B cell (primary cell): ENCODE measurements at places on chromosomes 2 and 18.

GRCh38 chr2:15845737-15846405 lies 94.5 kb upstream of the MYCN start:
- DNase-seq = no peak

DNA sequence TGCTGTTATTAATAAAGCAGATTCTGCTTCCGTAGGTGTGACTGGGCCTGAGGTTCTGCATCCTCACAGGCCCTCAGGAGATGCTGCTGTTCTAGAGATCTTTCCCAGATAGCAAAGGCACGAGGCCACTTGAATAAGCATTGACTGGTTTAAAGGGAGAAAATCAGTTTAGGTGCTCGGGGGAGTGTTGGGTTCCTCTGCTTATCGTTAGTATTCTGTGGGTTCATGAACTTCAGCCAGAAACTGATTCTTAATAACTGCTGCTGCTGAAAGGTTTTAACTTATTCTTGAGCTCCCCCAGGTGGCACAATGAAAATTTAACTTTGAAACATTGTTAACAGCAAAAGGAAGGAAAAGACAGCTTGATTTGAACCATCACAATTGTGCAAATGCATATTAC lies 56.9 kb downstream of the ITGA6 start:
- DNase-seq = peak; percentile 34

GRCh38 chr2:3223080-3223923 lies 154.3 kb downstream of the EIPR1 start:
- DNase-seq = peak; percentile 40

DNA sequence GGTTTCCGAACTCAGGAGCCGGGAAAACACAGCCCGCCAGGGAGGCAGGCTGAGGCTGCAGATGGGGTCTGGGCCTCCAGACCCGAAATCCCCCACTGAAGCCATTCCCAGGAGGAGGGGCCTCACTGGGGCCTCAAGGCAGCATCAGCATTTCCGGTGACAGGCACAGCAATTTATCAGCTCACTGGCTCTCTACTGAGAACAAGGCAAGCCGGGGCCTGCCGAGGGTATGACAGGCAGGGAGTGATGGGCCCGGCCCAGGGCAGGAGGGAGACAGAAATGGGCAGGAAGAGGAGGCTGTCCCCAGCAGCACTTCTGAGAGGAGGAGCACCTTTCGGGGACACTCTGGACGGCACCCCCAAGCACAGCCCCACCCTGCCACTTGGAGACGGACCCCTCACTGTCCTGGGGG lies 12.5 kb downstream of the SDC1 start:
- DNase-seq = no peak

GRCh38 chr2:99600981-99601651 lies 111.3 kb upstream of the REV1 start:
- no peak for DNase-seq

GRCh38 chr2:179233083-179233490 lies 31.5 kb downstream of the SESTD1 start:
- DNase-seq = peak; percentile 0

- DNase-seq = no peak
These were observed 283.5 kb upstream of the TANK start for GRCh38 chr2:160876765-160877164.

DNA sequence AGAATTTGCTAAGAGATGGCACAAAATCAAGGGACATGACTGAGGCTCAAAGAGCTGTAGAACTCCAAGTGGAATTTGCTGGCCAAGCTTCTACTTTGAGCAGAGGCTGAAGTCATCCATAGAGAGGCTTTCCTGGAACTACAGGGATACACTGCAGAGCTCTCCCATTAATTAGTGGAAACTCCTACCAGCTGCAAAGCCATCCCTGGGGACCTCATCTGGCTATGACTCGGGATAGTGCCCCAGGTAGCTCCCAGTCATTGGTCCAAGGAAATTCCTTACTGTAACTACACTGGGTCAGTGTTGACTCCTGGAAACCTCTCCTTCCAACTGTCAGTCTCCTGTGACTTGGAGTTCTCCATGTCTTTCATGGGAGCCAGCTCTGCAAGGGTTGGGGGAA lies 10.5 kb upstream of the GALM start:
- DNase-seq = no peak
